ENCODE measurements at places on chromosomes 7 and 10.

DNA sequence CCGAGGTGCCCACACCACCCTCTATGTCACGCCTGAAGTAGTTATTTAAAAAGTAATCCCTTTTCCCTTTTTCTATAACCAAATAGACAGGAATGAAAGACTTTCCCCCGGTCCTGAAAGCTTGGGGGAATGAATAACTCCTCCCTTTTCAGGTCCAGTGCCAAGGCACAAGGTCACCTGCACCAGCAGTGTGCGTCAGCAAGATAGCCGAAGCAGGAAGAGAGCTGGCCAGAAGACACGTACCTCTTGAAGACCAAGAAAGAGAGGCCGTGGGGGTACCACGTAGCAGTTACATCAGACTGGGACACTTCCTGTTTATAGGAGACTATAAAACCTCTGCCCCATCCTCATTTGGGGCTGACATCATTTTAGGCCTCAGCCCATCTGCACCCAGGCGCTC is 10.7 kb upstream of the AKR1B1 start:
- no peak for DNase-seq

DNA sequence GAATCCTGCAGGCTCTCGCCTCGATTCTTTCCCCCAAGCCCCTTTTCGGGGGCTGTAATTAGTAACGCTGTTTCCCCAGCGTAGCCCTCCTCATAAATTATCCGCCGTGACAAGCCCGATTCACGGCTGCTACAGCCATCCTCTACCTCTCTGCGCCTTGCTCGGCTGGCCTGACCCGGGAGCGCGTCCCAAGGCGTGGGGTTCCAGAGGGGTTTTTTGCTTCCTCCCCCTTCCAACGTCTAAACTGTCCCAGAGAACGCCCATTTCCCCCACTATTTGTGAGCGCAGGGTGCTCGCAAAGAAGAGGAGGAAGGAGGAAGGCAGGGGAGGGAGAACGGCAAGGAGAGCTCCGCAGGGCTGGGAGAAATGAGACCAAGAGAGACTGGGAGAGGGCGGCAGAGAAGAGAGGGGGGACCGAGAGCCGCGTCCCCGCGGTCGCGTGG is 880 bp downstream of the HOXA5 start:
- DNase-seq: no peak

DNA sequence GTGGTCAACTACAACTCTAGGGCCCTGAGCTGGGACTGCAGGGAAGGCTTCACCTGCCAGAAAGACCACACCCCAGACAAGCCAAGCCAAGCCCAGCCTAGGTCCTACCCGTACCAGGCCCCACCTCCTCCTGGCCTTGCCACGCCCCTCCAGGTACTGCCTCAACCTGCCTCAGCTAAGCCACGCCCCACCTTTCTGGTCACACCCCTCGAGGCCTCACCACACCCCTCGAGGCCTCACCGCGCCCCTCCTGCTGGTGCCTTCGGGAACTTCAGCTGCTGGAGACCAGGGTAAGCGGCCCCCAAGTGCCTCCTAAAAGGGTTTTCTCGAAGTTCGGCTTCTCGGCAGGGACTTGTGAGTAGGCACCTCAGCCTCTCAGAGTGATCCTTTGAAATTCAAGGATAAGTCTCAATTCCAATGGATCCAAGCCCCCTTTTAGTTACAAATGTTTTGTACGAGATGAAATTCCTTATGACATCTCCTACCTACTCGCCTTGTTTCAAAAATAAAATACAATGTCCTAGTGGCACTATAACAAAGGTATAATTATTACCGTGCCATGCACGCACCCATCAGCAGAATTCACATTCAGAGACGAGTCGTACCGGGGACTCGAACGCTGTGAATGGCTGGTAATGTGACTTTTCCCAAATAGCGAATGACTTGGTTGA is 171.2 kb downstream of the ARHGAP21 start:
- DNase-seq: no peak

GRCh38 chr10:62037890-62038608 is 136.6 kb downstream of the ARID5B start:
- no peak for DNase-seq

GRCh38 chr10:130570074-130570473 is 433.9 kb downstream of the GLRX3 start:
- DNase-seq: no peak

- no peak for DNase-seq
These were observed 346.5 kb downstream of the TYW1 start for GRCh38 chr7:67343114-67343513.

Data from posterior cingulate gyrus (tissue), 11 donors.